Epithelial cell of proximal tubule (primary cell): ENCODE measurements at places on chromosomes 4 and X.
A peak's percentile ranks its signal among the peaks of the same experiment; 100 is the strongest.

- DNase-seq: no peak
Measured at GRCh38 chr4:70577220-70577927, 14.7 kb upstream of the AMBN start.

DNA sequence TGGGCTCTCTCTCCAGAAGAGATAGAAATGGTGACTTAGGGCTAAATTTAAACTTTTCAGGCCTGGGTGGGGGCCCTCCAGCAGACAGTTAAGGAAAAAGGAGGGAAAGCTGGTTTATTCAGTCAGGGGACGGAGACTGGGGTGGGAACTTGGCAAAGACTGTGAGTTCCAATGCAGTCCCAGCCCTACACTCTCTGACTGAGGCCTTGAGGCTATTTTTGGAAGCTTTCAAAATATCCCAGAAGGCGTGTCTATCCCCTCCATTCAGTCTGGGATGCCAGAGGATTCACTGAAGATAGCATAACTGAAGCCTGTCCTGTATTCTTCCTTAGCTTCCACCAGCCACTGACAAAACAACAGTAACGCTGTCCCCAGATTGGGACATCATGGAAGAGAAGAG is 32.1 kb upstream of the MSN start:
- no peak for DNase-seq

- DNase-seq: peak; percentile 59
Measured at GRCh38 chr4:56026596-56026995, 77.9 kb downstream of the CEP135 start.

DNA sequence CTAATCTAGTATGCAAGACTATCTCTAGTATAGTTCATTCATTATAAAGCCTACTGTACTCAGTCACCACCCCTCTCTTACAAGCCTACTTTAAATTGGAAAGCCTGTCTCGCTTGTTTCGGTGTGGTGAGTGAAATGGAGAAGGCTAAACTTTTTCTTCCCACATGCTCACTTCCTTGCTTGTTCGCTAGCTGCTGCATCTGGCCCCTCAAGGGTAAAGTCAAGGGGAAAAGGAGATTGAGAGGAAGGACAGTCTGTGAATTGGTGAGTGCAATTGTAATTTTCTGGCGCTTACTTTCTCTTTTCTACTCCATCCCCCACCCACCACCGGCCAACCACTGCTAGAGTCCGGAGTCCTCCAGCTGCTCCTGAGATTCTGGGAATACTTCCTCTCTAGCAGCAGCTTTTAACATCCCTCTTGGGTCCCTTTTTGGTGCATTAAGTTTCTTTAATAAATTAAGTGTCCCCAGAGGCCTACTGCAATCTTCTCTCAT is 12.1 kb upstream of the ARAP2 start:
- no peak for DNase-seq

- DNase-seq: no peak
Measured at GRCh38 chr4:52892880-52893279, 30.8 kb downstream of the RASL11B start.

- no peak for DNase-seq
Measured at GRCh38 chr4:165563851-165564250, 185.0 kb downstream of the CPE start.

GRCh38 chr4:151202381-151202780 is 74.6 kb upstream of the PRSS48 start:
- DNase-seq: no peak

GRCh38 chr4:86184901-86185285 is 175.0 kb downstream of the MAPK10 start:
- no peak for DNase-seq

GRCh38 chr4:53076374-53076958 is 214.3 kb downstream of the RASL11B start:
- no peak for DNase-seq

GRCh38 chrX:70908541-70908940 is at the start of gene TEX11:
TEX11 (minus strand) TSS chrX:70908711; CDS start chrX:70907789, 922 bp downstream.
- DNase-seq: no peak

GRCh38 chrX:50594788-50595187 is 124.2 kb upstream of the DGKK start:
- no peak for DNase-seq

DNA sequence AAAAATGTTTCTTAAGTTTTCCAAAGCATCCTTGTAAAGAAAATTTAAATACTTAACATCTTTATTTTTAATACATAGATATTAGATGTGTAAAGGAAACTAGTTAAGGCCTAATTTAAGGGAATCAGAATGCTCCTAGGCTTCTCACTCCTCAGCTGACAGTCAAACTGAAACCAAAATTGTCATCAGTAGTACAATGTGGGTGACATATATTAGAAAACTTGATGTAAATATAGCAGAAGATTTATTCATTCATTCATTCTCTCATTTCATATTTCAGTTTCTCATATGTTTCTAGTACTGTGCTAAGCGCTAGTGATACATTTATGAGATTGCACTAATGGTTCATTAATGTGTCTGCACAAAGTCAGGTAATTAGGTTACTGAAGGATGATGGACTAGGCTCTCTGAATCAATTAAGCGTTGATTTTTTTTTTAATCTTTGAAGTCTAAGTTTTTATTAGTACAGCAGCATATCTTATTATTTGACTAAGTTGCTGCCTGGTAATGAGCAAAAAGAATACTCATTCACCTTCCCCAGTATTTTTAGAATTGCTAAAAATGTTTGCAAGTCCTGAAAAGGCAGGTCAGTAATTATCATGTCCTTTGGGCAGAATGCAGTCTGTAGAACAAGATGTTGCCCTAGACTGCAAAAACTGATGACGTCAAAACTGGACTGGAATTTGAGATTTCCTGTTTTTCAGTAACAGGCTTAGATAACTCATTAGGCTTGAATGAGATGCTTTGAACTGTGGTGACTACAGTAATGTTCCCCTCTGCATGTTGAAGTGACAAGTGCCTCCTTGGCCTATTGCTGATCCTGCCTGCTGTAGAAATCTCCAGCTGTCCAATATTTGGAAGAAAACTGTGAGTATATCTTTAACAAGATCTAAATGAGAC is 128.7 kb downstream of the ARHGAP24 start:
- DNase-seq: no peak

GRCh38 chrX:41723826-41724225 is at the start of gene GPR82:
GPR82 (plus strand) TSS chrX:41724181; CDS start chrX:41727027, 2,846 bp downstream.
- DNase-seq: no peak

- no peak for DNase-seq
Measured at GRCh38 chr4:56860781-56861180, 39.3 kb upstream of the SPINK2 start.

DNA sequence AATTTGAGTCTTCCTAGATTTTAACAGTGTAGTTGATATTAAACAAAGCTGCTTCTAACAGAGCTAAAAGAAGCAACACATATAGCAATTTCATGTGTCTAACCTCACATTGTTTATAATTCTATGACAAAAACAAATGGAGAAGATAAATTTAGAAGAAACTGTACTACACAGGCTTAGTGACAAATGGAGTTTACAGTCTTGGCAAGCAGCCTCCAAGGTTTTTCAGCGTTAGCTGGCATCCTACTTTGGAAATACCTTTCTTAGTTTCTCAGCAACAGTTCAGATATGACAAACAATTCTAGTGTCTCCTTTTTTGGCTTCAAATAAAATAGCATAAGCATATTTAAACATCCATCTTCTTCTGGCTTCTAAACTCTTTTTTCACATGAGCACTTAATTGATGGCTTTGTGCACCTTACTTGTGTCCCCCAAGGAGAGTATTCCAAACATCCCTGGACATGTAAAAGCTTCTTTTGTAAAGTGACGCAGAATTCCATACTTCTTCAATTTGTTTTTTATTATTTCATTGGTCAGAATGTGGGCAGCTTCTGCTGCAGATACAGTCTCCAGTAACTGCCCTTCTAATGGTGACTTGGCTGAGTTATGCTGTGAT is 249.8 kb downstream of the ANTXR2 start:
- no peak for DNase-seq

GRCh38 chr4:88841635-88842034 is 144.0 kb upstream of the NAP1L5 start:
- no peak for DNase-seq

- DNase-seq: no peak
Measured at GRCh38 chrX:10892621-10893225, 218.4 kb upstream of the HCCS start.

GRCh38 chrX:150219374-150220185 is 143.5 kb upstream of the MAMLD1 start:
- DNase-seq: peak; percentile 52

GRCh38 chr4:97645071-97645821 is 498.0 kb downstream of the STPG2 start:
- DNase-seq: no peak

GRCh38 chr4:153428941-153429475 is 37.2 kb upstream of the TMEM131L start:
- no peak for DNase-seq

DNA sequence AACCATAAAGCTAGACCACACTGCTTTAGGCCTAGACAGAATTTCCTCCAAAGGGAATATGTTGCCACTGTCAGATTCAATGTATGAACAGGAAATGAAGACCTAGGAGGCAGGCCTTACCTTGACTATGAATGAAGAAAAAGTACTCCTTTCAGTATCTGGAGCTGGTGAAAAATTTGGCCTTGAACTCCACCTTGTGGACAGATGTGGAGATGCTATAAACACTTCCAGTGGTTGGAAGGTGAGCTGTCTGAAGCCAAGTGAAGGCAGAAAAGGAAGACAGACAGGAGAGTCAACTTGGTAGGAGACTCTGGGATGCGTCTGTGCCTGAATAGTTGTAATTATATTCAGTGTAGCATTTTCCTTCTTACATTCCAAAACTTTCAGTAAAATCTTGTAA is 17.2 kb downstream of the SPIN3 start:
- DNase-seq: no peak

DNA sequence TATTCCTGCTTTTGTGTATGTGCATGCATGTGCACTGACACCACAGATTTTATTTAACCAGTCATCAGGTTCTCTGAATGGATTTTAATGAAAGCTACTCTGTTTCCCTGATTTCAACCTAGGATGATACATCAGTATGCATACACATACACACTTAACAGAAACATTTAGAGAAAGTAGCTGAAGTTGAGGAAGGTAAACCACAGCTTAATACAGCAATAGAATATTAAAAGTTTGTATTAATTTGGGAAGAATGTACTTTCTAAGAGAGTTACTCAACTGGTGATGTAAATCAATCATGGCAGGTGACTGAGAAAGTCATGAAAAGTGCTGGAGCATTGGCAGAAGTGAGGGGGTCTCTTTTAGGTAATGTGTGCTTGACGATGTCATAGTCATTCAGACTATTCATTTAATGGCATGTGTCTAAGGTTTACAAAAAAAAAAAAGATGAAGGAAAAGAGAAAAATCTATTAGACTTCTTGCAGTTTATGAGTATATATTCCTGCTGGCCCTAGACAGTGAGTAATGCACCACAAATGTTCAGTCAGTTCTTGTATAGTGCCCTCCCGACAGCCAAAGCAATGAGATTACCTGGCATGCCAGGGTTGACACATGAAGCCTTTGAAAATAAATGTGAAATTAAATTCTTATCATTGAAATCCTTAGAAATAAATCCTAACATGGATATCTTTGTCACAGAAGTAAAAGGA is 187.6 kb downstream of the RAPGEF2 start:
- DNase-seq: no peak

DNA sequence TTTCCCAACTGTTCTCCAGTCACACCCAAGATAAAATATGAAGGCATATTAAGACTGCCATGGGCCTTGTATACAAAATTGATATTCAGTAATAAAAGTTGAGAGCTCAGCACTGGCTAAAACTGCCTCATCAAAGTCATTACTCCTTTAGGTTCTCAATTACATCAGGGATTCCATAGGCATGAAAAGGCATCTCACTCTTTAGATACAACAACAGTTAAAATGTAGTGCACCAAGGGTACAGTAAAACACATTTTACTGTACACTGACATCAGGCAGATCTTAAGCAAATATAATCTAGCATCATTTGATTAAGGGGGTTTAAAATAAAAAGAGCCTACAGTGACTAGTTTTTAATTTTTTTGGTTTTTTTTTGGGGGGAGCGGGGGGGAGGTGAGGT is 107.7 kb downstream of the PPP3CA start:
- DNase-seq: no peak

DNA sequence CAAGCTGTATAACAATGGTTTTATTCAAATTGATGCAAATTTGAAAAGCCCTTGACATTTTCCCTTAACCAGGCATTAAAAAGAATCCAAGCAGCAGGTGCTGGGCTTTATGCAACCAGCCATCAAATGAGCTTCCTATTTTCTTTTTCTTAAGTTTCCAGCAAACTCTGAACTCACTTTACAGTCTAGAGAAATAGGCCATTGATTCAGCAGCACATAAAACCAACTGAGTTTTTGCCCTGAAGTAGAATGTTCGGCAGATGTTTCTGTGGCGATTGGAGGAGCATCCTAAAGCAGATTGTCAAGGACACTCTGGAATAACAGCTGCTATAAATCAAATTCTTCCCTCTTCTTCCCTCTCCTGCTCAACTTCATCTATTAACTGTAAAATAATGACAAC is 582.8 kb upstream of the CPEB2 start:
- no peak for DNase-seq

DNA sequence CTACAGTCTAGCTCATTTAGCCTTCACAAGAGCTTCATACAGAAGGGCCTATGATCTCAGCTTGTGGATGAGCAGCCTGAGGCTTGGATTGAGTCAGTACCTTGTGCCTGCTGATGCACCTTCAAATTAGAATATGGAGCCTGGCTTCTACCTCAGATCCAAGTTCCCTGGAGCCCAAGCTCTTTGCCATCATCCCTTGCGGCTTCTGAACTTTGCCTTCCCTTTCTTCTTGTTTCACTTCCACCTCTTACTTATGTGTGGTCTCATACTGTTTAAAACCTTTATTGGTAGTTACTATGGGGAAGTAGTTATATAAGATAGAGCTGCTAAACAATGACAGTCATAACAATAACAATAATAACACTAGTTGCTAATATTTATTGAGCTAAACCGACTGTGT is 84.3 kb upstream of the AFF2 start:
- no peak for DNase-seq

DNA sequence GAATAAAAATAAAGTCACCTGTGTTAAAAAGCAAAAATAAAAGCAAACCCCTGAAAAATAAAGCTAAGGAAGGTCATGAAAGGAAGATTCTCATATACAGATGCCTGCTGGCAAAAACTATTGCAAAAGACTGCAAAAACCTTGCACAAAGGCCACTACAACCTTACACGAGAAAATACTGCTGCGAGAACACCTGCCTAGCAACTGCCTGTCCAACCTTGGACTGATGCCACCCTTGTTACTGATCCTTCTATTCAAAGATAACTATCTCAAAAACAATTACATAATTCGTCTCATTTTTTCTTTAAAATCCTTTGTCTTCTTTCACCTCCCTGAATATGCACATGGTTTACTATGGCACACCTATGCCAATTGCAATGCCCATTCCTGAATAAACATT is 49.6 kb downstream of the SLC2A9 start:
- DNase-seq: no peak

- no peak for DNase-seq
Measured at GRCh38 chr4:7251321-7251720, 59.0 kb downstream of the SORCS2 start.

GRCh38 chrX:132384301-132384700 is 104.5 kb downstream of the MBNL3 start:
- DNase-seq: no peak

GRCh38 chr4:174427571-174428140 is 94.6 kb downstream of the HPGD start:
- no peak for DNase-seq

GRCh38 chr4:41009411-41009810 is 204.9 kb downstream of the APBB2 start:
- DNase-seq: no peak

- DNase-seq: no peak
Measured at GRCh38 chr4:169384779-169385178, 114.0 kb upstream of the SH3RF1 start.
